ENCODE measurements at places on chromosomes 1 and 21.

- DNase-seq: no peak
These were observed 3.8 kb upstream of the PADI3 start for GRCh38 chr1:17244821-17245740.

- DNase-seq: no peak
These were observed 2.5 kb upstream of the TFAP2E start for GRCh38 chr1:35570589-35571137.

DNA sequence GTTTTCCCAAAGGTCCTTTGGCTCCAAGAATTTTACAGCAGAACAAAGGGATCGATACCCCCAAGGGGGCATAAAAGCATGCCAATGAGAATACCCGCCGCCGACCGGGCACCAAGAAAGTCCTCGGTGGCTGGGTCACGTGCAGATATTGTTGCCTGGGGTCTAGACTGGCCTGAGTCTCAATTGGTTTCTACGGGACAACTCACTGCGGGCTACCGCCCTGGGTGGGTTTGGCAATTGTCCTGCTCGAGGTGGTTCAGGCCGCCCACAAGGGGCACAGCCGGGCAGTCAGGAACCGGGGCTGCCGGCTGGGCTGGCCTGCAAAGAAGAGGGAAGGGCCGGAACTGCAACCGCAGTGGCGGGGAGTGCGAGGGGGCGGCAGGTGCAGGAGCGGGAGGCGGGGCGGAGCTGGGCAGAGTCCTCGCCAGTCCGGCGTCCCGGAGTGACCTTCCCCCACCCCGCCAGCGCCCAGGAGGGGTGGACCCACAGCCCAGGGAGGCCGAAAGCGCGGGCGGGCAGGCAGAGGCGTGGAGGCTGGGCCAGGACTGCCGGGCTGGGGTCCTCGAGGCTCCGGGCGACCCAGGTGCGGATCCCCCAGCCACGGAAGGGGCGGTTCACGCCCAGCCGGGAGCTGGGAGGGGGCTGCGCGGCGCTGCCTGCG is 926 bp upstream of the ATP1B1 start:
- DNase-seq: peak; percentile 80

DNA sequence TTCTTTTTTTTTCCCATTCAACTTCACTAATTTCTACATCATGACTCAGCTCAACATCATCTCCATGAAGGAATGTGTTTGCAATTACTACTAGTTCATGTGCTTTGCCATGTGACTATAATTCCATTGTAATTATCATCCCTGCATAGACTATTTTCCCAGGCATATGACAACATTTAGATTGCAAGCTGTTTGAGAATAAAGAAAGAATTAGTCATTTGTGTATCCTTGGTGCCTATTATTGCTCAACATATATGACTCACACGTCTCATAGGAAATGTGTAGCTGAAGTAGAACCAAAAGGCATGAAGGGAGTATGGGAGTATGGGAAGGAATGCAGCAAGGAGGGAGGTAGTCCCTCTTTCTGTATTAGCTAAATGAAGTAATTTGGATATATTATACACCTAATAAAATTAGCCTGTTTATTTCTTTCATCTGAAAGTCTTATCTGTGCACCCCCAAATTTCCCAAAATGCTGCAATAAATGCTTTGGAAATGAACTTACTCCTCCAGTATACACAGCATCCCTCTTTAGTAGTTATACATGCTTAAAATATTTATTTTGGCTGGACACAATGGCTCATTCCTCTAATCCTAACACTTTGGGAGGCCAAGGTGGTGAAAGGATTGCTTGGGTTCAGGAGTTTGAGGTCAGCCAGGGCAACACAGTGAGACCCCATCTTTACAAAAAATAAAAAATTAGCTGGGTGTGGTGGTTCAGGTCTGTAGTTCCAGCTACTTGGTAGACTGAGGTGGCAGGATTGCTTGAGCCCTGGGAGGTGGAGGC is 316.9 kb upstream of the ADGRL4 start:
- no peak for DNase-seq

DNA sequence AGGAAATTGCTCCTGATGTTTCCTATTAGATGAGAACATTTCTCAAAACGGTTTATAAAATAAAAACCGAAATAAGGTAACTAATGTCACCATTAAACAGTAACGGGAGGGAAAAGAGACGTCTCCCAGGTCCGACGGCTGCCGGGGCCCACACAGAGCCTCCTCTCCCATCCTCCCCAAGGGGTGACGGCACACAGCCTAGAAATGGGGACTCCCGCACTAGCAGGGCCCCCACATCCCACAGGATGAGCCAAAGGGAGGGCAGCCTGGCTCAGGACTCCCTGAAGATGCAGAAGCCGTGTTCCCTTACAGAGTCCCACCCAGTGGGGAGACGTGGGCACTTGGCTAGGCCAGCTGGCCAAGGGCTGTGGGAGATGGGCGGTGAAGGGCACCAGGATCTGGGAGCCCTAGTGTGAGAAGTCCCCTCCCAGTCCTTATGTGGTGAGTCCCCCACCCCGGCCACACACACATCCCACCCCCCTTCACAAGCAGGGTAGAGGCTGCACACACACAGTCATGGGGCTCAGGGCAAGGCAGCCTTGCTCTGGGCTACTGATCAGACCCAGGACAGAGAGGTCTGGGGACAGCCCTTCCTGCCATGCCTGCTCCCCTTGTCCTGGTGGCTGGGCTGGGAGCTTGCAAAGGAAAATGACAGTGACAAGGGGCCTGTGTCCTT is 3.3 kb downstream of the KRTAP10-3 start:
- DNase-seq: no peak

DNA sequence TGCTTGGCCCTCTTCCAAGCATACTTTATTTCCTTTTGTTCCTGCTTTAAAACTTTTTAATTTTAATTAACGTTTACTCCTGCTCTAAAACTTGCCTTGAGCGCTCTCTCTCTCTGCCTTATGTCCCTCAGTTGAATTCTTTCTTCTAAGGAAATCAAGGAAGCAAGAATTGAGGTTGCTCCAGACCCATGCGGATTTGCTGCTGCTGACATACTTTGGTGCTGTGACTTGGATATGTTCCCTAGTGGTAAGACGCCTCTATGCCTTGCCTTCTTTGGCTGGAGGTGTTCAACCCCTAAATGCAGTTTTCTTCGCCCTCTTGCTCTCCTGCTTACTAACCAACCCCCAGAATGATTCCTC is 148.1 kb downstream of the ADSS2 start:
- DNase-seq: no peak

GRCh38 chr1:16420424-16421118 is 16.7 kb downstream of the SPATA21 start:
- peak; percentile 24 for DNase-seq

DNA sequence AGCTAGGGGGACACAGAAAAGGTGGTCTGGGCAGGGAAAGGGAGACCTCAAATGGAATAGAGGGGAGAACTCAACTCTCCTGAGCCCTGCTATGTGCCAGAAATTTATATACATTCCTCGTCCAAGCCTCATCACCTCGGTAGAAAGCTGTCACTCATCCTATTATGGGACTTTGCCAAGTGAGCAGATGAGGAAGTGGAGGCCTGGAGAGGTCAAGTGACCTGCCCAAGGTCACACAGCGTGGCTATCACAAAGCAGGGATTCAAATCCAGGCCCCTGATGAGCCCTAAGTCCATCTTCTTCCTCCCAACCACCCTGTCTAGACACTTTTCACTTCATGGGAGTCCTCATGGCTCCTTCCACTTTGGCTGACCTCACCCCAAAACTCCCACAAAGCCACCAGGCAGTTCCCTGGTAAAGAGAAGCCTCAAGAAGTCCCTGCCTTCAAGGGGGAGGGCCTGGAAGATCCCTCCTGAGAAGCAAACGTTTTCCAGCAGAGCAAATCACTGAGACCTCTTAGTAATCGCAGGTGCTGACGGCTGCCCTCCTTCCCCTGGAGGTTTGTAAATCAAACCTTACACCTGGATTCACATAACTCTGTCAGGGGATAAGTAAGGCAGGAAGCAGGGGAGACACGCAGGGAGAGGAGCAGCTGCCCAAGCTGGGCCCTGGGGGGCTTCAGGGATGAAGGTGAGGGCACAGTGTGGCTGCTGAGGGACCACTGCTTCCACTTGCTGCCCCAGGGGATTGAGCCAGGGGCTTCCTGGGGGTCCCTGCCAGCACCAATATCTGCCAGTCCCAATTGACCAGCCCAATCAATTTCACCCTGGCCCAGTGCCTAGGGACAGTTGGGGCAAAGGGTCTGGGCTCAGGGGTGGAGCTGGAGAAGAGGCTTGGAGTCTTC is 351.2 kb downstream of the MATN1 start:
- no peak for DNase-seq

DNA sequence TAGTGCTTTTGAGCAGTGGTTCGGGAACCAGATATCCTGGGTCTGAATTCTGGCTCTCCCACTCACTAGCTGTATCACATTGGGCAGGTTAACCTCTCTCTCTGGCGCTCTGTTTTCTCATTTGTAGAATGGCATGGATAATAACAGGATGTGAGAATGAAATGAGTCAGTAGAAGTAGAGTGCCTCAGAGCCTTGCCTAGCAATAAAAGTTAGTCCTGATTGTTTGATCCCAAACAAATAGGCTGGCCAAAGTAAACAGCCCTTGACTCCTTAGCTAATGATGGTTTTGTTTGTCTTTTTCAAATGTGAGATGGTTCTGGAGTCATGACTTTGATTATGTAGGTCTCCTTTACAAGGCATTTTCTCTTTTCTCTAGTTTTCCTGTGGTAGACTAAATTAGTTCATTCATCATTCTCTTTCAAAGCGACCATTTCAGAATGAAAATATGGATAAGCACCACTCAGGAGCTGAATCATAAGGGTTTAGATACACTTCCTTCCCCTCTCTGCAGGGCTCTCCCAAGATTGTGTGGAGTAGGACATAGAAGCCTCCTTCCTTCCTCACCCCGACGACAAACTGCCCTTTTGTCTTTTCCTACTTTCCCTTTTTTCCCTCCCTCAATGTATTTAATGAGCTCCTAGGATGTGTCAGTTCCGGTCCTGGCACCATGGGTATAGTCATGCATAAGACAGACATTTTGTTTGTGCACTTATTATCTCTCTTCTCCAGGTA is 23.1 kb downstream of the KIAA0040 start:
- no peak for DNase-seq

- no peak for DNase-seq
These were observed 41.6 kb upstream of the NBL1 start for GRCh38 chr1:19602486-19602885.

- DNase-seq: no peak
These were observed 168.5 kb downstream of the PSMG1 start for GRCh38 chr21:39014747-39015146.

DNA sequence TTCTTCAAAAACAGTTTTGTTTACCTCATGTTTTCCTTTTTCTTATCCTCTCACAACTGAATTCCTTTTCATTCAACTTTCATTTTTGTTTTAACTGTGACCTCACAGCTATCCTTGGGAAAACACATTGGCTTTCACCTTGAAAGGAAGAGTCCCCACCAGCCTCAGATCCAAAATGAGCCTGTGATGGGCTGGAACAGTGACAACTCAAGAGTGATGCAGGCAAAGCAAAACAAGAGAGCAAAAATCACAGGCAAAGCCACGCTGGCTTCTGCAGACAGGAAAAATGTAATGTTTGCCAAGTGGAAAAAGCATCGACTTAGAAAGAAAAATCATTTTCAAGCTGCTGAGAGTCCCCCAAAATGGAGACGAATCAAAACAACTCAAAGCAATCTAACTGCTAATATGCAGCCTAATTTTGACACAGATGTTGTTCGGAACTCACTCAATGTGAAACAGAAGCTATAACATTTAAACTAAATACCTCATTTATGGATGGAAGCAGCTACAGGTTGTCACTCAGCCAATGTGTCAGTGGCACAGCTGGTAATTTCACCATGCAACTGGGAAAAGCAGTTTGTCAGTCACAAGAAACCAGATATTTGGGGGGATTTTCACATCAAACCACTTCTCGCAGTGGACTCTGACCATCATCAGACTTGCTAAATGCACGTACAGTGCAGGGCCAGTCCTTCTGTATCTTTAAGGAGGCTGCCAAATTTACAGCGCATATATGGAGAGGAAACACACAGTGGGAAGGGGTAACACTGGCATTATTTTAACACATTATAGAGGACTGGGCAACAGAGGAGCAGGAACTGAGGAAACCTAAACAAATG is 50.7 kb downstream of the ALG14 start:
- DNase-seq: no peak

DNA sequence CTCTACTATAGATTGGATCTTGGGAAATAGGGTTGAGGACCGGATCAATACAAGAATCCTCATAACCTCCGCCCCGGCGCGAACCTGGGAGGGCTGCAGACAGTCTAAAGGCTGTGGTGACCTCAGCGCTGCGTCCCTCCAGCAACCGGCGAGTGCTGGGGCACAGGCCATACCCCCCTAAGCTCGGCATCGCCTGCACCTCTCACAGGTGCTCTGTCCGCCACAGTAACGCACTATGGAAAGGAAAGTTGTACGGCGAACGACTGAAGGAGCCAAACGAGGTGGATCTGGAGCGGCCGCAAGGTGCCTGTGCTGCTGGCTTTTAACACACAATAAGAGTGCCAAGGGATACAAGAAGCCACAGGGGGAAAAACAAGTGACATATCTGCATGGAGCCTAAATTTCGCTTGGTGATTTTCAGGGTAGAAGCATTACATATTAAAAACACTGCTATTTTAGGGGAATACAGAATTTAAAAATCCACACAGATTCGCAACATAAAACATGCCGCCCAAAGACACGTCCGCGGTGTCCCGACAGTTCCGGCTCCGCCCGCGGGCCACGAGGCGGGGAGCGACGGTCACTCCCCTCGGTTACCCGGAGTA is 1.4 kb upstream of the RBM15 start:
- DNase-seq: no peak

- DNase-seq: no peak
These were observed 26.9 kb upstream of the EPB41 start for GRCh38 chr1:28887419-28887834.

GRCh38 chr21:45225041-45225740 is 62.5 kb downstream of the POFUT2 start:
- DNase-seq: no peak

DNA sequence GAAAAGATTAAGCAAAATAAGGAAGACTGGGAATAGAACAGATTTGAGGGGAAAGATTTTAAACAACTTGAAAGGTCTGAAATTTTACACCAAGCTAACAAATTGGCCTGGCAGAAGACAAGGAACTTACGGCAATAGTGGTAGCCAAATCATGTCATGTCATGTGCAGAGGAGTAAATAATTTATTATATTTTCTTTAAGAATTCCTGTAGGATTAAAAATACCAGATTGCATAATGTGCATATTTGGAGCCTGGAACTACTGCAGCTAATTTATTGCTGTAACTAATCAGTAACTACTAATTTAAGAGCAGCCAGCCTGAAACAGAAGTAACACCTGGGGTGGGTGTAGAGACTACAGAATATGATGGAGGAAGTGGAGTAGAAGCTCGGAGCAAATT is 334.3 kb downstream of the TGFB2 start:
- DNase-seq: no peak
